CD8-positive, alpha-beta memory T cell (primary cell): ENCODE measurements at places on chromosomes 12 and 14.
A peak's percentile ranks its signal among the peaks of the same experiment; 100 is the strongest.

- DNase-seq: no peak
Observed at GRCh38 chr12:47422611-47423010, 283.2 kb downstream of the RPAP3 start.

DNA sequence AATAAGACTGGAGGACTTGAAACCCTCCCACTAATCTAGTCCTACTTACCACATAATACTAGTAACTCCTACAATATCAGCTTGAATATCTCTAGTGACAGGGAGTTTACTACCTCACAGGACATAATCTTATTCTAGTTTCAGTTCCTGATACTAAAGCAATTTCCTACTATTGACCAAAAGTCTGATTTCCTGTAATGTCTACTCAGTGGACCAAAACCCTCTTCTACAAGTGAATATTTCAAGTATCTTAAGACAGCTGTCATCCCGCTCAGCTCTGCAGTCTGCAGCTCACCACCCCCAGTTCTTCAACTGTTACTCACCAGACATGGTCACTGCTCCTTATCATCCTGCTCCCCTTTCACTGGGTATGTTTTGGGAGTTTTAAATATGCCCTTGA lies 70.8 kb upstream of the TMCC3 start:
- DNase-seq: no peak

DNA sequence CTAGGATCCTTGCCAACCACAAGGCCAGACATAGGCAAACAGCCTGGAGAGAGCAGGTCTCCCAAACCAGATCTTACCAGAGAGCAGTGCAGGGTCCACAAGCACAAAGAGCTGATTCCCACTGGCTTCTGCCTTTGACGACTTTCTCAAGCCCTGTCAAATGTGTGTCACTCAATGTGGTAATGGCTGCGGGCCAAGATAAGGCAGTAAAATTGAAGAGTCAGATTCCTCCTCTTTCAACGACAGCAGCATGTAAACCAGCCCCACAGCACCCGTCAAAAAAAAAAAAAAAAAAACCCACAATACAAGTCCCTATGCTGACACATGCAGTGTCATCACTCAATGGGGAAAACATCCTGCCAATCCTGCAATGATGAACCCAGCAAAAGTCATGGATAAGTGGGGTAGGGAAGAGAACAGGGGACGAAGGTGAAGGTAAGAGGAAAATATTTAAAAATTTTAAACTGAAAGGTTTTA lies at the start of gene STON2:
Gene STON2 (minus strand): TSS at position 123 of the 477 bp plus-strand sequence. CDS start 1,942 bp downstream, outside the sequence.
- DNase-seq: no peak

GRCh38 chr12:51393676-51394545 lies 2.7 kb upstream of the GALNT6 start:
- peak; percentile 73 for DNase-seq

- DNase-seq: no peak
Observed at GRCh38 chr12:7940906-7941305, 4.9 kb upstream of the SLC2A3 start.

DNA sequence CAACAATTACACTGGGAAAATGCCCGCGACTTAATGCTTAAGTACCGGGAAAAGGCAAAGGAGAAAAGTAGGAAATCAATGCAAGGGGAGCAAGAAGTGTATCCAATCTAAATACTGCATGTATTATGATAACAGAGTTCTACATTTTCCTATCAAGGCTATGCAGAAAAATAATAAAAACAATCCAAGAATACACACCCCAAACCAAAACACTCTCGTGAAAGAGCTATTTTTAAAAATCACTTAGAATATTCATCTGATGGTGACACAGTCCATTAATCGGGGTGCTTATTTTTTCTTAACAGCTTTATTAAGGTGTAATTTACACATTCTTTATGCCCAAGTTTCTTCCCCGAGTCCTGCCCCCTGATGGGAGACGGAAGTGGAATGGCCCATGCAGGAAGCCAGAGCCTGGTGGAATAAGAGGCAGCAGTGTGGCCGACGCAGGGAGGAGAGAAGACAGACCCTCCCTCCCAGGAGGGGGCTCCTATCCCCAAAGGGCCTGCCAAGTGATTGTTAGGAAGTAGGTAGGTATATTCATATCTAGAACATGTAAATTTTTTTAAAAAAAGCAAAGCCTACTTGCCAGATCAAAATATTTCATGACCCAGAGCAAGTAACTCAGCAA lies 174.3 kb downstream of the FOXN3 start:
- no peak for DNase-seq

DNA sequence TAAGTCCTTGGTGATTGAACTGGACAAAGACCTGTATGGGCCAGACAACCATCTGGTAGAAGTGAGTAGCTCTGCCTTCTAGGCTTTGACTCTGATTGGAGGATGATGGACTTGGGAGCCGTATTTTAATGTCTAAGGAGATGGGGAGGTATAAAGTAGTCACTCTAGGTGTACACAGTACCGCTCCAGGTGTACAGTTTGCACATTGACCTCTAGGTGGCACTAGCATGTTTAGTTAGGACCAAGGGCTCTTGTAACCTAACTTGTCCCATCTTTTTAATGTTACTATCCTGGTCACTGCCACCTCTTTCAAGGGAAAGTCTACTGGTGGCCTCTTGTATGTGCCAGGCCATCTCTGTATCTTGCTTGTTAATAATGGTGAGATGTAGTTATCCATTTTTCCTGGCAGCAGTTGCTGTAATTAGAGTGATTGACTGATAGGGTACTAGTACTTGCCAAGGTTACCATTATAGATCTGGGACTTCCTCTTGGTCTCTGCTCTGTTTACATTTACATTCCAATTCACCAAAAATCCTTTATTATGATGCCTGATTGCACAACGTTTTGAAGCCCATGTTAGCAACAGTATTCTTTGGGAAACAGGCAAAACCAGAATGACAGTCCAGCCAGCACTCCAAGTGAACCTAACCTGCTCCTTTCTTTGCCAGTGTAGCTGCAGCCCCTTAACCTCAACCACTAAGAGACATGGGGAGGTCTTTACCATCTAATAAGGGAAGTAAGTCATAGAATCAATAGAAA lies 3.6 kb downstream of the SMARCD1 start:
- DNase-seq: peak; percentile 51

DNA sequence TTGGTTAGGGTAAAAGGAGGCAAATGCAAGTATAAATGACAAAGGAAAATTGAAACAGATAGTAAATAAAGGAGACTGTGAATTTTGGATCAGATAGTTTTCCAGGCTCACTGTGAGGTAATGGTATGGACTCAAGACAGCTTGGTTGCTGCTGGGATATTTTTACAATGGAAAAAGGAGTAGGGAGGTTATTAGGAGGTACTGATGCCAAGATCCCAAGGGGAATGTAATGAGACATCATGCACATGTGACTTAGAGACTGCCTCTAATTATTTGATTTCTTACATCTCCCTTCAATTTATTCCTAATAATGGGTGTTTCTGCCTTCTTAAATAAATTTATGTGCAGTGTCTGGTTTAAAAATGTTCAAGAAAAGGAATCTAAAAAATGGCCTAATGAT lies 56.9 kb downstream of the TAOK3 start:
- DNase-seq: no peak

- DNase-seq: no peak
Observed at GRCh38 chr14:69662636-69663299, 51.4 kb downstream of the SUSD6 start.

DNA sequence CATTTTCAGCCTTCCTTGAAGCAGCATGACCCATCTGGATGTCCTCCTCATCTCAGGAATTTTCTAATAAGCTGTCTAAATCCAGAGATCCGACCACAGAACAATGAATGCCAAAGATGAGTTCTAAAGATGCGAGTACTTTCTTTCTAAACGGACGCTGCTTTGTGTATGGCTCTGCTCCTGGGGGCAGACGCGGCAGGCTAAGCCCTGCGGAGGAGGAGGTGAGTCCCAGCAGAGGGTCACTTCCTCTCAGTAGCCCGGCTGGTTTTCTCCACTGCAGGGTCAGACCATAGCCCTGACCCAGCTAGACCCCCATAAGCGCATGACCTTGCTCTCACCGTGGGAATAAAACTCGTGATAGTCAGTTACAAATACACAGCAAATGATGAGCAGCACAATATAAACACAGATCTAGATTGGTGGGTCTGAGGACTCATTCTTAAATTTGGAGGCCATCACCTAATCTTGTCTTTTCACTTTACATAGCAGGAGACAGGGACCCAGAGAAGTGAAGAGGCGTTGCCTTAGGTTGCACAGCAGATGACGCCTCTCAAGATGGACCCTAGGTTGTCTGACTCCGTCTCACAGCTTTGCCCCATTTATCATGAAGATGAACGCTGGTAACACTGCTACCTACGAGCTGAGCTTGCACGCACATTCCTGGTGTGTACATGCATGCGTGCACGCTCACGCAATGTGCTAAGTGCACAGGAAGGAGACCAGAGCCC lies 16.6 kb downstream of the SSH1 start:
- no peak for DNase-seq

GRCh38 chr14:32938719-32939253 lies at the start of gene NPAS3:
NPAS3 (plus strand) TSS chr14:32938879.
- no peak for DNase-seq

GRCh38 chr14:102235275-102235897 lies 69.6 kb downstream of the MOK start:
- DNase-seq: peak; percentile 63

DNA sequence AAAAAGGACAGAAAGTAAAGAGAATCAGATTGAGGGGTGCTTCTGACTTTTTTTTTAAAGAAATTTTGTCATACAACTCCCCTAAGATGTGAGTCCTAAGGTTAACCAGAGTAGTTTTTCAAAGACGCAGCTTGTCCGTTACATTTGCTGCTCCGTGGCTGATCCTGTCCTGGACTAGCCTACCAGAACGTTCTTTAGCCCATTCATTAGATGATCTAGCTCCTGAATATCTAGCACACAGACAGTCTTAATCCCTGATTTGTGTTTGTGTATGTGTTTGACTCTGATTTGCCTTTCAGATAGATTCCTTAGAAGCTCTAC lies 60.3 kb downstream of the SAMD4A start:
- no peak for DNase-seq

- no peak for DNase-seq
Observed at GRCh38 chr12:26651566-26652188, 181.3 kb downstream of the ITPR2 start.

DNA sequence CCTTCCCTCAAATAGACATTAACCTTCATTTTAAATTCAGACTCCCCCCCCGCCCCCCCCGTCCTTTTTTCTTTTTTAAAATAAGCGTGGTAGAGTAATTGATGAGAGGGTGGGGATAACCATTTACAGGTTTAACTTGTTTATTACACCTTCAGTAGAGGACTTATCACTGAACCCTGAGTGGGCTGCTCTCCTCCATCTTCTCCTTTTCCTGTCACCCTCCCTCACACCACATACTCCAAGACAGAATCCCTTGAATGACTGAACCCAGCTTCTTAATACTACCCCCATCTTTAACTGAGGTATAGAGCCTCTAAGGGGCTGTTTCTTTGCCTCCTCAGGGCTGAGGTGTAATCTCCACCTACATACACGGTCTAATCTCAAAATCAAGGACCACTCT lies 3.7 kb upstream of the IKZF4 start:
- no peak for DNase-seq

GRCh38 chr12:47855502-47855901 lies 35.8 kb upstream of the HDAC7 start:
- DNase-seq: no peak

- DNase-seq: no peak
Observed at GRCh38 chr14:102873131-102873530, 49.3 kb upstream of the AMN start.

DNA sequence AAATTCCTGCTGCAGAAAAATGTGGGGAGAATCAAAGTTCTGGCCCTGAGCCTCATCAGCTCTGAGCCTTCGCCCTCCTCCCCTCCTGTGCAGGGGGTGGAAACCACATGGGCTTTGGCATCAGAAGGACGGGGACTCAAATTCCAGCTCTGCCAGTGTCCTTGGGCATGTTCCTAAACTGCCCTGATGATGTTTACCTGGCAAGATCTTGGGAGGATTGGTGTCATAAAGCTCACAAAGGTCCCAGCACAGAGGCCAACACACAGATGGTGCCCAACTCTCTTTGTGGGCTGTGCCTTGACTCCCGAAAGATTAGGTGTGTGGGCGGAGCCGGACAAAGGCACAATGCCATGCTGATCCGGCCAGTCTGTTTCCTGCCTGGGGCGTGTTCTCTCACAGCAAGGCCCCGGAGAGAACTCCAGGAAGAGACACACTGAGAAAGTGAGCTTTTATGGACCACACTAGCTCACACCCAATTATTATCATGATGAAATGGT lies 20.5 kb upstream of the CLMN start:
- DNase-seq: no peak

- no peak for DNase-seq
Observed at GRCh38 chr14:104752423-104752734, 568 bp upstream of the SIVA1 start.

- no peak for DNase-seq
Observed at GRCh38 chr14:104796687-104797081, 1.1 kb upstream of the AKT1 start.

DNA sequence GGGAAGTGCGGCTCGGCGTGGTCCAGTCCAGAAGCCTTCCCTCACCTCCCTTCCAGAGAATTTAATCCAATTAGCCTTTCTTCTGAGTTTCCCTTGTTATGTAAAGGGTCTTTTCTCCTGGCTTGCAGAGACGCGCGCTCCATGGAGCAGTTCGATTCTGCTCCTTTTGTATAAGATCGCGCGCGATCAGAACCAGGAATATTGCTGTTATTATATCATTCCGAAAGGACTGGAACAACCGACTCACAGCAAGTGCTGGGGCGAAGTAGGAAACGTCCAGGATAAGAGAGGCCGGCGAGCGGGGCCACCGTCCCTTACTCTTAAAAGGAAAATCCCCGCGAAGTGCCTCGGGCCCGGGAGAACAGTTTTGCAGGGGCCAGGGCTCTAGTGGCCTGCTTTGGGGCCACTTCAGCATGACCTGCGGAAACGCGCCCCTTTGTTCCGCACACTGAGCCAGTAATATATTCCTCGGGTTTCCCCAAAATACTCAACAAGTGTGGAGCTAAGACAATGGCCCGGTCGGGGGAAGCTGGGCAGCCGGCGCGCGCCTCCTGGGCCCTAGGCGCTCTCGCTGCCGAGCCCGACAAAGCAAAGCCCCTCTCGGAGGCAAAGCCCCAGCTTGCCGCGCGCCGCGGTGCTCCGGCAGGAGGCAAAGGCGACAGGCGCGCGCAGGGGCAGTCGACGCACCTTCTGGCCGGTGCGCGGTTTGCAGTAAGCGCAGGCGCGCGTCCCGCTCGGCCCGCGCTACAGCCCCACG lies 2.9 kb downstream of the RFX4 start:
- no peak for DNase-seq

GRCh38 chr12:74259199-74259598 lies 278.4 kb upstream of the ATXN7L3B start:
- no peak for DNase-seq

- no peak for DNase-seq
Observed at GRCh38 chr12:90069711-90070110, 361.1 kb upstream of the ATP2B1 start.

- DNase-seq: no peak
Observed at GRCh38 chr12:83575326-83575725, 888.6 kb downstream of the TMTC2 start.

- no peak for DNase-seq
Observed at GRCh38 chr14:81348061-81348460, 52.1 kb downstream of the STON2 start.

GRCh38 chr14:30260833-30261607 lies 297.9 kb upstream of the G2E3 start:
- DNase-seq: no peak

- no peak for DNase-seq
Observed at GRCh38 chr14:93536945-93537344, 106.2 kb downstream of the UNC79 start.
